ENCODE measurements at places on chromosomes 7 and 10. TPM values are rescaled to one million over a fixed set of nuclear protein-coding genes. Genes with fewer than 3 reads are reported as not detected.
A peak's percentile ranks its signal among the peaks of the same experiment; 100 is the strongest.

MKI67 gene
- 1.3 TPM for total RNA-seq

- DNase-seq = peak; percentile 42
Measured at GRCh38 chr7:46900312-46901263, 681.3 kb downstream of the TNS3 start.

- DNase-seq = peak; percentile 54
Measured at GRCh38 chr7:2530071-2530987, 10.8 kb downstream of the LFNG start.

DNA sequence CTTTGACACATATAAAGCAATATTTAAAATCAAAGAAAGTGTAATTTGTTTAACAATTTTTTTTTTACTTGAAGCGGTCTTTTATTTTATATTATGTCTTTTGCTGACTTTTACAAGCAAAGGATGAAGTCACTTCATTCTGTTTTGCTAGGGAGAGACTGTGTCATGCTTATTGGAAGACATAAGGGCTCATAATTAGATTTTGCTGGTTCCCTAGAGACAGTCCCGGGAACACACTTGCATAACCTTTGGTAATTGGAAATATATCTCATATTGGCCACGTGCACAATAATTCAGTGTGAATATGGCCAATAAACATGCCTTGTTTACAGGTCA lies 448 bp upstream of the NET1 start:
- no peak for DNase-seq

DNA sequence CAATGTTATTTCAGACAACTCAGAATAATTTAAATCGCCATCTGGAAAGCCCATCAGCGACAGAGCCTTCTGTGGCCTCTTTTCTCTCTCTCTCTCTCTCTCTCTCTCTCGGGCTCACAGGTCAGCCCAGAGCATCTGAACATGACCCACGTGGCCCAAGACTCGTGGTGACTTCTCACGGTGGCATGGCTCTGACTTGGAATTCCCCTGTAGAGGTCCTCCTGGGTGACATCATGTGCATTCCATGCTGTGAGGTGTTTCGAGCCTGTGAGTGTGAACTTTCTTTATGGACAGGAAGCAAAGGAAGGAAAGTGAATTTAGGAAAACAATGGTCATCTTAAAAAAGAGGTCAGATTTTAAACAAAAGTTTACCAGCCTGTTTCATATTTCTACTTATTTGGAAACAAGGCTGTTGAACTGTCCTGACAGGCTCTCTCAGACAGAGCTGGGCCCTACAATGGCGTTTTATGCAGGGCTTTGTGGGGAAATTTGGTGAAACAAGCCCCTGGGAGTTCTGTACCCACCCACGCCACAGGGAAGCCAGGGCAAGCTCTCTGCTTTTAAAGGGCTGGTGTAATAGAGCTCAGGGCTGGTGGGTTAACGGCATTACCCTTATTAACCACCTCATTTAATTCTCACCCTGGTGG lies 359.7 kb upstream of the ZNF32 start:
- no peak for DNase-seq

DNA sequence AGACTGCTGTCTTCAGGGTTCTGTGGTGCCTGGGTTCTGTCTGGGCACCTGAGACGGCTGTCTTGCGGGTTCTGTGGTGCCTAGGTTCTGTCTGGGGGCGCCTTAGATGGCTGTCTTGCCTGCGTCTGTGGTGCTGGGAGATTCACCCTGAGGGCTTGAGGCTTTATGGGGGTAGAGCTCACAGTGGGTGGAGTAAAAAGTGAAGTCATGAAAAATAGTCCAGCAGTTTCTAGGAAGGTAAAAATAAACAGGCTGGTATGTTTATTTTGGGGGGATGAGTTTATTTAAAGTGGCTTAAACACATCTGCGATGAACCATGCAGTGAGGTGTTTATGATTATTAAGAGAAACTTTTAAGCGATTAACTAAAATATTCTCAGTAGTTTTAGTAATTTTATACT lies 64.2 kb downstream of the NKX6-2 start:
- no peak for DNase-seq

AOAH gene
- 2.4 TPM for total RNA-seq

GTF2IRD1 gene
- total RNA-seq = 19.5 TPM

- DNase-seq = no peak
Measured at GRCh38 chr10:77313066-77313750, 324.4 kb downstream of the KCNMA1 start.

DNA sequence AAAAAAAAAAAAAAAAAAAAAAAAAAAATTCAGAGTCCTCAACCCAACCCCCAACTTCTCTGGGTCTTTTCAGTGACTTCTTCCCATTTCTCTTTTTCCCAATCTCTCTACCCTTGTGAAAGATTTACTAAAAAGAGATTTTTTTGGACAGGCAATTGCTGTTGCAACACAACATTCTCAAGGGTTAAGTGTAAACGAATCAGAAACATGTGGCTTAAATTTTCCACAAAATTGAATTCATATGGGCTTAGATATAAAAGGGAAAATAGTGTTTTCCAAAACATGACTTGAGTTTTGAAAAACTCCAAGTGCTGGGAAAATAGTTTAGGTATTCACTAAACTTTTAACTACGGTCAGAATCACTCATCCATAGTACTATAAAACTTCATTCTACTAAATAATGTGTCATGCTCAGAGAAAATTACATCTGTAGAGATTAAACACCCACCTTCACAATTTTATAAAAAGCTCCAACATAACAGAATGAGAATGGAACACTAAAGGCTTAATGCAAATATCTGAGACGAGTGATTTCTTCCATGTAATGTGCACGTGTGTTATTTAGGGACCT lies 643.1 kb downstream of the PARD3 start:
- DNase-seq = no peak

- DNase-seq = no peak
Measured at GRCh38 chr7:105816954-105817615, 59.3 kb downstream of the ATXN7L1 start.

- DNase-seq = no peak
Measured at GRCh38 chr10:59337201-59337652, 25.1 kb downstream of the FAM13C start.

- DNase-seq = no peak
Measured at GRCh38 chr10:5376450-5376849, 11.7 kb downstream of the UCN3 start.

GRCh38 chr7:54747234-54747633 lies 11.8 kb downstream of the SEC61G start:
- DNase-seq = no peak

GHRHR gene
- not detected for total RNA-seq

DNA sequence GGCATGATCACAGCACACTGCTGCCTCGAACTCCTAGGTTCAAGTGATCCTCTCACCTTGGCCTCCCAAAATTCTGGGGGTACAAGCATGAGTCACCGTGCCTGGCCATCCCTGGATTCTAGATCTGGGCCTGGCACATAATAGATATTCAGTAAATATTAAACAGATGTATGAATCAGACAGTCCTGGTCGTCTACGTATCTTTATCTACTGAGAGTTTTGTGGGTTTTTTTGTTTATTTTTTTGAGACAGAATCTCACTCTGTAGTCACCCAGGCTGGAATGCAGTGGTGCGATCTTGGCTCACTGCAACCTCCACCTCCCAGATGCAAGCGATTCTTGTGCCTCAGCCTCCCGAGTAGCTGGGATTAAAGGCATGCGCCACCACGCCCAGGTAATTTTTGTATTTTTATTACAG lies 24.3 kb upstream of the ITGB1 start:
- DNase-seq = no peak

PALD1 gene
- 5.2 TPM for total RNA-seq

- no peak for DNase-seq
Measured at GRCh38 chr7:151769188-151769821, 107.6 kb downstream of the PRKAG2 start.

- DNase-seq = no peak
Measured at GRCh38 chr7:111132833-111133232, 41.9 kb downstream of the LRRN3 start.

DNA sequence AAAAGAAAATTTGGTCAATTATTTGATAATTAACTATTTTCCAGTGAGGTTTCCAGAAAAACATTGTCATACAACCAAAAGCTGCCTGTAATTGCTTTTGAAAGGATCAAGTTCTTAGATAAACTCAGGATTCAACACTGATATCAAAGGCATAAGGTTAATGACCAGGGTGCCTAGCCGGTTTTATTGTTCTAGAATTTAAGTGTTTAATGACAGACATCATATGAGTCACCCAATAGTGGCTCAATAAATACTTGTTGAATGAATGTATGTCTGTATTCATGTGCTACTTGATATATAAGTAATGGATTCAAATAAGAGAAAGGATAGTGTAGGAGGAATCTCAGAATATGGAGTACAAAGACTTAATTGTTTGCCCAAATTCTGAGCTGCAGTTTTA lies 196.1 kb upstream of the LRGUK start:
- DNase-seq = no peak

- no peak for DNase-seq
Measured at GRCh38 chr10:123367195-123367594, 213.0 kb downstream of the BUB3 start.

- DNase-seq = no peak
Measured at GRCh38 chr7:108016841-108017775, 14.1 kb upstream of the LAMB1 start.

DNA sequence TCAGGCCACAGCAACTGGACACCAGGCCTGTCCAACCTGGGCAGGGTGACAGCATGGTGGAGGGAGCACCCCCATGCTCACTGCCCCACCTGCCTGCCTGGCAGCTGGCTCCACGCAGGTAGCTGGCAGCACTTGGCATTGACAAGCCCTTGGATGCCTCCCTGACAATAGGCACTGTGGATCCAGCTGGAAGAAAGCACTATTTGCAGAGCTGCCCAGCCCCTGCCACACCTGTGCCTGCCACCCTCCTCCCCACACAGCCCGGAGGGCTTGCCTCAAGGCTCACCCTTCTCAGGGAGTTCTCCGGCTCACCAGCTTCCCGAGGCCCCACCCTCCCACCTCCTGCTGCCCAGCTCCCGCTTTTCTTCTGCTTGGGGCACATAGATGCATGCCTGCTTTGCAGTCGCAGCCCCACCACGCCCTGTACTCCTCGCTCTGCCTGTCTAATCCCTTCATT lies 160.1 kb downstream of the NEURL1 start:
- DNase-seq = peak; percentile 22

CALY gene
- total RNA-seq = not detected

- DNase-seq = no peak
Measured at GRCh38 chr7:81180573-81180972, 261.7 kb upstream of the SEMA3C start.
